ENCODE measurements at places on chromosomes 1 and 21.

GRCh38 chr1:24875991-24876506 lies 54.0 kb downstream of the RUNX3 start:
- peaks cover 5% of the 10 kb centered on the region for H3K4me1 ChIP-seq
- H3K27me3 ChIP-seq, result peaks cover 11% of the 10 kb centered on the region
- DNase-seq, result no peak
- no peak overlapping the region for H3K4me3 ChIP-seq
- H3K27ac ChIP-seq, result no peak overlapping the region

- H3K4me1 ChIP-seq, result peaks cover 13% of the 10 kb centered on the region
- no peaks in the 10 kb centered on the region for H3K36me3 ChIP-seq
- peaks cover 21% of the 10 kb centered on the region for H3K27me3 ChIP-seq
- no peak overlapping the region for H3K4me3 ChIP-seq
- H3K27ac ChIP-seq, result no peak overlapping the region
Measured at GRCh38 chr1:65141394-65141793, 6.6 kb upstream of the AK4 start.

DNA sequence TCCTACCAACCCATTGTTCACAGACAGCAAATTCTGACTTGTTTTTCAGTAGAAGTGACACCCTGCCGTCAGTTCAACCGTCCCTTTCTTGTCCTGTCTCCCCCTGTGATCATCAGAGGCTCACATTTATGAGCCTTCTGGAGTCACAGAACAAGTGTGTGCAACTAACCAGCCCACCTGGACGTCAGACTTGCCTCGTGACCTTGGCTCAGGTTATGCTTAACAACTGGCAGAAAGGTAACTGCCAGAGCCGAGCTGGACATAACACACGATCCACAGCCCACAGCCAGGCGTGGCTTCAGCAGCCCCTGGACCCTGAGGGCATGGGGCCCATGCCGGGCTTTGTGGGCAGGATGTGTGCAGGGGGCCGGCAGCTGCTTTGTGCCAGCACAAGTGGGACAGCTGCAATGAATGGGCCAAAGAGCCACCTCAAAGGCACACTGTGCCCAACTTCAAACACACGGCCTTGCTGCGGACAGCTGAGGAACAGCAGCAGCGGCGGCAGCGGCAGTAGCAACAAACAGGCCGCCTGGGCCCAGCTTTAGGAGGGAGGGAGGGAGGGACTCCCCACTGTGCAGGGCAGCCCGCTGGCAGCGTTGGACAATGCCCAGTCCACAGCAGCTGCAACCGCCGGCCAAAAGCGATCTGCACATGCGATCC lies 103.9 kb downstream of the ZBTB18 start:
- H3K36me3 ChIP-seq, result no peaks in the 10 kb centered on the region
- no peak overlapping the region for H3K27ac ChIP-seq
- H3K4me1 ChIP-seq, result peaks cover 21% of the 10 kb centered on the region
- H3K4me3 ChIP-seq, result no peak overlapping the region
- DNase-seq, result no peak

- no peaks in the 10 kb centered on the region for H3K27me3 ChIP-seq
- no peak for DNase-seq
- H3K4me3 ChIP-seq, result no peak overlapping the region
- no peaks in the 10 kb centered on the region for H3K36me3 ChIP-seq
Measured at GRCh38 chr1:58971629-58972140, 187.8 kb upstream of the JUN start.

GRCh38 chr1:13661539-13661938 lies 38.4 kb upstream of the PRDM2 start:
- peaks cover 3% of the 10 kb centered on the region for H3K27me3 ChIP-seq
- no peak overlapping the region for H3K27ac ChIP-seq
- H3K4me1 ChIP-seq, result peaks cover 8% of the 10 kb centered on the region
- H3K36me3 ChIP-seq, result no peaks in the 10 kb centered on the region
- H3K4me3 ChIP-seq, result no peak overlapping the region
- no peak for DNase-seq

DNA sequence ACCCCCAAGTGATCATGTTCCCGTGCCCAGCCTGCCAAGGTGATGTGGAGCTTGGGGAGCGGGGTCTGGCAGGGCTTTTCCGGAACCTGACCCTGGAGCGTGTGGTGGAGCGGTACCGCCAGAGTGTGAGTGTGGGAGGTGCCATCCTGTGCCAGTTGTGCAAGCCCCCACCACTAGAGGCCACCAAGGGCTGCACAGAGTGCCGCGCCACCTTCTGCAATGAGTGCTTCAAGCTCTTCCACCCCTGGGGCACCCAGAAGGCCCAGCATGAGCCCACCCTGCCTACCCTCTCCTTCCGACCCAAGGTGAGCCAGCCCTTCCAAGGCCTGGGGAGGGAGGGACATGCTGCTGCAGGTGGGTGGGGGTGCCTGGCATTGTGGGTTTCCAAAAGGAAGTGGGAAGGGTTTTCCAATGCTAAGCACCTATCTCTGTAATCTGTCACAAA lies 2.3 kb downstream of the TRIM46 start:
- peaks cover 3% of the 10 kb centered on the region for H3K27me3 ChIP-seq
- peaks cover 23% of the 10 kb centered on the region for H3K4me1 ChIP-seq
- peaks cover 5% of the 10 kb centered on the region for H3K36me3 ChIP-seq
- no peak for DNase-seq
- H3K27ac ChIP-seq, result peak overlapping the region; percentile 44
- peak overlapping the region; percentile 71 for H3K4me3 ChIP-seq

GRCh38 chr1:160629286-160630210 lies 17.3 kb downstream of the SLAMF1 start:
- H3K4me3 ChIP-seq, result peak overlapping the region; percentile 33
- peaks cover 20% of the 10 kb centered on the region for H3K4me1 ChIP-seq
- H3K27me3 ChIP-seq, result peaks cover 14% of the 10 kb centered on the region
- H3K36me3 ChIP-seq, result no peaks in the 10 kb centered on the region

- no peak overlapping the region for H3K4me3 ChIP-seq
- peaks cover 46% of the 10 kb centered on the region for H3K36me3 ChIP-seq
- H3K27ac ChIP-seq, result no peak overlapping the region
- H3K27me3 ChIP-seq, result no peaks in the 10 kb centered on the region
- no peak for DNase-seq
Measured at GRCh38 chr1:243216741-243217140, 38.3 kb downstream of the CEP170 start.

GRCh38 chr1:77064246-77064645 lies 155.0 kb downstream of the PIGK start:
- no peak for DNase-seq
- no peak overlapping the region for H3K27ac ChIP-seq
- H3K36me3 ChIP-seq, result no peaks in the 10 kb centered on the region
- peaks cover 4% of the 10 kb centered on the region for H3K4me1 ChIP-seq
- H3K4me3 ChIP-seq, result no peak overlapping the region

- H3K4me3 ChIP-seq, result no peak overlapping the region
- no peaks in the 10 kb centered on the region for H3K36me3 ChIP-seq
- H3K27me3 ChIP-seq, result no peaks in the 10 kb centered on the region
- no peak for DNase-seq
Measured at GRCh38 chr1:197388801-197389200, 120.7 kb downstream of the CRB1 start.

- H3K4me1 ChIP-seq, result peaks cover 42% of the 10 kb centered on the region
- no peaks in the 10 kb centered on the region for H3K36me3 ChIP-seq
- H3K27ac ChIP-seq, result no peak overlapping the region
Measured at GRCh38 chr1:205690122-205690756, 9.9 kb upstream of the SLC45A3 start.

DNA sequence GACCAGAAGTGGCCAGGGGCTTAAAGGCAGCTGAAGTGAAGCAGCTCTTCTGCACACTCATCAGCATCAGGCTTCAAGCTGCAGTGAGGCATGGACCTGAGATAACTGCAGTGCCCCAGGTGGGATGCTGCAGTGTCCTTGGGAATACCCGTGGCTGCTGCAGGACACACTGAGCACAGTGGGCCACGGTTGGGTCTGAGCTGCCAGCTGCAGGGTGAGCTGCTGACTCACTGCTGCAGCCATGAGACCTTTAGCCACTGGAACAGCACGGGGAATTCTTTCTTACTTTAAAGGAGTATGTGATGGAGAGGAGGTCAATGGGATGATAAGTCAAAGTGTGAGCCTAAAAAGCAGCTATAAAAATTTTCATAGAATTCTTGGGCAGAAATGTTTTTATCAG lies 102.1 kb downstream of the XCL2 start:
- DNase-seq, result no peak
- peaks cover 10% of the 10 kb centered on the region for H3K27me3 ChIP-seq
- no peak overlapping the region for H3K4me3 ChIP-seq
- H3K27ac ChIP-seq, result no peak overlapping the region

DNA sequence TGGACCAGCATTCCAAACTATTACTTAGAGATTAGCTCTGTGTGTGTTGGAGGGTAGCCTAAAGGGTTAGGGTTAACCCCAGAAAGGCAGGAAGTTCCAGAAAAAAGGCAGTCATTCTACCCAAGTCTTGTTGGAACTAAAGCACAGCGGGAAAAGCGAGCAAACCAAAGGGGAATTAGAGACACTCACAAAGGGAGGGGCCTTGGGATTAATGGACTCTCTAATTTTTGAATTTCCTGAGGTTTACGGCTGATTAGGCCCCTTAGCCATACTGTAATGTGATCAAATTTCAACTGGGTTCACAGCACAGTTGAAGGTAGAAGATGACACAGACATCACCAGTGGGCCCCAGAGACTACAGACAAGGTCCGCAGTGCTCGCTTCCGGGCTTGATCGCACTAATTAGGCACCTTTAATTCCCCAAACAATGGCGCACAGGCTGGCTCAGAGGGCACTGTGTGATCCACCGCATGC lies 28.3 kb downstream of the CAPZB start:
- H3K4me3 ChIP-seq, result peak overlapping the region; percentile 51
- no peak for DNase-seq
- H3K27ac ChIP-seq, result no peak overlapping the region
- H3K4me1 ChIP-seq, result peaks cover 49% of the 10 kb centered on the region
- no peaks in the 10 kb centered on the region for H3K36me3 ChIP-seq

- no peaks in the 10 kb centered on the region for H3K4me1 ChIP-seq
- H3K27ac ChIP-seq, result no peak overlapping the region
- H3K4me3 ChIP-seq, result no peak overlapping the region
- H3K27me3 ChIP-seq, result no peaks in the 10 kb centered on the region
Measured at GRCh38 chr1:61692155-61692800, 32.7 kb downstream of the TM2D1 start.

DNA sequence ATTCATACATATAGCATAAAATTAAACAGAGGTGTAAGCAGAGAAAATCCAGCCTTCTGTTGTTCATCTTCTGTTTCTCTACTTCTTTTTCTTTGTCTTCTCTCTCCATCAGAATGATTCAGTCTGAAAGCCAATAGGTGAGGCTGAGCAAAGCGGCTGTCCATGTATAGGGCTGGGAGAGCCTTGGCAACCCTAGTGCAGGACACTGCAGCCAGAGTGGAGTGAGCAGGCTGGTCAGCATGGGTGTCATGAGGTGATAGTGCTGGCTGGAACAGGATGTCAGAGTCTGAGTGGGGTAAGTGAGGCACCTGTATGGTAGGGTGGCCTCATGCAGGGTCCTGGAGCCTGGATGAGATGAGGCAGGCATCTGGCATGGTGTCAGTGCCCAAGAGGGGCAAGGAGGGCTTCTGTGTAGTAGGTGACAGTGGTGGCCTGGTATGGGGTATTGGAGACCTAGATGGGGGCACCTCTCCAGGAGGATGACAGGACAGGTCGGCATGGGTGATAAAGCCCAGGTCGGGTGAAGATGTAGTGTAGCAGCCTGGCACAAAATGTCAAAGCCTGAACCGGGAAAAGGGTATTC lies 45.5 kb upstream of the GTF2B start:
- H3K27ac ChIP-seq, result no peak overlapping the region
- H3K4me1 ChIP-seq, result no peaks in the 10 kb centered on the region
- no peaks in the 10 kb centered on the region for H3K27me3 ChIP-seq
- DNase-seq, result no peak

DNA sequence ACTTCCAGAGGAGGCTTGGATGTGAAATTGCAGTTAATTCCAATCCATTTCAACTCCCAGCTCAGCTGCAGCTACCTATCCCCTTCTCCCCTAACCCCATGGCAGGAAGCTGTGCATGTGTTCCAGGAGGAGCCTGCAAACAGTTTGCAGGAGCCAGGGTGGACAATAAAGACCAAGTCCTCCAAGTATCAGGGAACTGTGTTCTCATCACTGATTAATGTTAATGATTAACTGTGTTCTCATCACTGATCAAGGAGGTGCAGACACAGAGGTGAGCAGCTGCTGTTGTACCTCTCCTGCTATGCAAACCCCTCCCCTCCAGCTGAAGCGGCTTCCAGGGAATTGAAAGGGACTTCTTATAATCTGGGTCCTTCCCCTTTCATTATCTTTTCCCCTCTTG lies 19.2 kb downstream of the CLDN19 start:
- H3K36me3 ChIP-seq, result peaks cover 5% of the 10 kb centered on the region
- no peak for DNase-seq
- H3K27ac ChIP-seq, result no peak overlapping the region
- H3K4me3 ChIP-seq, result no peak overlapping the region

GRCh38 chr1:86151427-86151826 lies 5.1 kb downstream of the COL24A1 start:
- DNase-seq, result no peak
- H3K27ac ChIP-seq, result no peak overlapping the region
- no peaks in the 10 kb centered on the region for H3K36me3 ChIP-seq
- peaks cover 9% of the 10 kb centered on the region for H3K4me1 ChIP-seq
- peaks cover 55% of the 10 kb centered on the region for H3K27me3 ChIP-seq

GRCh38 chr1:177871613-177872307 lies 98.1 kb downstream of the SEC16B start:
- peaks cover 13% of the 10 kb centered on the region for H3K27me3 ChIP-seq
- peaks cover 23% of the 10 kb centered on the region for H3K4me1 ChIP-seq
- H3K27ac ChIP-seq, result no peak overlapping the region
- DNase-seq, result no peak
- H3K36me3 ChIP-seq, result no peaks in the 10 kb centered on the region

DNA sequence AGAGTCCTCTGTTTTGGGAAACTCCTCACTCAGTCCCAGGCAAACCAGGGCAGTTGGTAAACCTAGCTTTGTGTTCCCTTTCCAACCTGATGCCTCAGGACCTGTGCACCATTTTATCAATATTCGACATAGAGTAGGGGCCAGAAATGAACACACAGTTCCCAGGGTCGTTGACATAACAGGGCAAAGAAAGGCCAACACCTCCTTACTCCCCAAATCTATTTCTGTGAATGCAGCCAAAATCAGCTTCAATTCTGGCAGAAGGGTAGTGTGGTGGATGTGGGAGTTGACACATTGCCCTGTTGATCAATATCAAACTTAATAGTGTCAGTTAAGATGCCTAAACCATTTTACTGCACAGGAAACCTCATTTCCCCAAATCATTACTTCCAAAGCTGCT lies 104.6 kb upstream of the SPATA6 start:
- H3K27me3 ChIP-seq, result peaks cover 20% of the 10 kb centered on the region
- H3K4me1 ChIP-seq, result no peaks in the 10 kb centered on the region
- H3K4me3 ChIP-seq, result no peak overlapping the region
- no peak overlapping the region for H3K27ac ChIP-seq
- DNase-seq, result no peak

- H3K27ac ChIP-seq, result peak overlapping the region; percentile 82
- peak overlapping the region; percentile 74 for H3K4me3 ChIP-seq
- H3K36me3 ChIP-seq, result no peaks in the 10 kb centered on the region
- peaks cover 50% of the 10 kb centered on the region for H3K4me1 ChIP-seq
Measured at GRCh38 chr1:234970401-234970730, 158.3 kb downstream of the TOMM20 start.

DNA sequence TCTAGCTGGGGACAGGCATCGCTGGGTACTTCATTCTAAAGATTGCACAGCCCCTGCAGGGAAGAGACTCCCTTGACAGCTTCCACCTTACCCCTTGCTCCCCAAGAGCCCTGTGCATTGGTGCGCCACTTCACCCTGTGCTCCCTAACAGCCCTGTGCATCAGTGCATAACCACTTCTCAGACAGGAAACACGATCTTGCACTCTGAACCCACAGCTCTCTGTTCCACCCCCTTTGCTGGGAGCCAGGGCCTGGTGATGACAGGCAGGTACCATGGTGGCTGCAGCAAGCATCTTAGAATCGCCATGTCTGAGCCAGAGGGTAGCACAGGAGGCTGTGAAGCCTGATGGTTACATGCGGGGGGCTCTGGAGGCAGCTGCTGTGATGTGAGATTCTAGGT lies 5.0 kb downstream of the ALPL start:
- H3K4me1 ChIP-seq, result peaks cover 24% of the 10 kb centered on the region
- peaks cover 25% of the 10 kb centered on the region for H3K27me3 ChIP-seq
- H3K4me3 ChIP-seq, result no peak overlapping the region
